ENCODE measurements at places on chromosomes 4 and X.
A peak's percentile ranks its signal among the peaks of the same experiment; 100 is the strongest.

DNA sequence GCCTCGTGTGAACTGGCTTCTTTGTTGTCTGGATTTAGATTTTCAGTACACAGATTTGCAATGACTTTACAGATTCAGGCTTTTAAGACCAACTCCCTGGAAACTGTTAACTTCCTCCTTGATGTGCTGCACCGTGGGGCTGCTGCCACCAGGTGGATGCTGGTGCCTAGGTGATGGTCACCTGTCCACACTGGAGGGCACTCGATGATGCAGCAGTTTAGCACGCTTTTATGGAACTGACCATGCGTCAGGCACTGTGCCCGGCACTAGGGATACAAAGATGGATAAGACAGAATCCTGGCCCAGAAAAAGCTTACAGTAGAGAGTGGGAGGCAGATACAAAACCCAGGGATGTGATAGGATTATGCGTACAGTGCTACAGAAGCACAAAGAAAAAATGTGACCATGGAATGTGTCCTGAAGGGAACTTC is 180.7 kb downstream of the CEP135 start:
- DNase-seq = no peak

- DNase-seq = no peak
Measured at GRCh38 chr4:75343333-75343732, 170.9 kb downstream of the RCHY1 start.

GRCh38 chr4:120008957-120009356 is 57.7 kb downstream of the MAD2L1 start:
- DNase-seq = no peak

GRCh38 chr4:123018396-123018775 is 96.0 kb upstream of the NUDT6 start:
- DNase-seq = peak; percentile 26

- no peak for DNase-seq
Measured at GRCh38 chr4:148015058-148015457, 283.2 kb downstream of the ARHGAP10 start.

- peak; percentile 23 for DNase-seq
Measured at GRCh38 chr4:56698329-56698728, 17.2 kb upstream of the HOPX start.

All from cardiac fibroblast (primary cell).